ENCODE measurements at places on chromosomes 11 and 22. TPM values are rescaled to one million over a fixed set of nuclear protein-coding genes. Genes with fewer than 3 reads are reported as not detected.

CFAP300 gene
- 2.2 TPM for total RNA-seq

DRICH1 gene
- not detected for total RNA-seq

NLRX1 gene
- total RNA-seq: 7.0 TPM

FXYD6 gene
- 41.9 TPM for total RNA-seq

GGTLC2 gene
- not detected for total RNA-seq

SOX6 gene
- total RNA-seq: 5.8 TPM

SEPTIN3 gene
- total RNA-seq: not detected

DNA sequence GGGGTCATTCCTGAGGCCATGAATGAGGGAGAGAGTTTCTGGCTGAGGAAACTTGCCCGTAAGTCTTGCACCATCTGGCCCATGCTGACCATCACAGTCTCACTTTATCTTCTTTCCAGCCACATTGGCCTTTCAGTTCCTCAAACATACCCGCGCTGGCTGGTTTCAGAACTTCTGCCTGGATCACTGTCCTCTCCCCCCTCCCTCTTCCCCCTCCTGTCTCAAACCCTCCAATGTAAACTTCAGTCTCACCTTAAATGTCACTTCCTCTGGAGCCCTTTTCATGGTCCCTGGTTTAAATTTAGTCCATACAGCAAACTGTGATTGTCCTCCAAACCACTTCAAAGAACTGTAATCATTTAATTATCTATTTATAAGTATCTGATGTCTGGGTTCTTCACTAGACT, 3.7 kb upstream of the TMEM109 start:
- no peak overlapping the region for H3K4me3 ChIP-seq
- peak overlapping the region; percentile 52 for H3K27ac ChIP-seq
- no peaks in the 10 kb centered on the region for H3K27me3 ChIP-seq
- H3K36me3 ChIP-seq: no peaks in the 10 kb centered on the region

DNA sequence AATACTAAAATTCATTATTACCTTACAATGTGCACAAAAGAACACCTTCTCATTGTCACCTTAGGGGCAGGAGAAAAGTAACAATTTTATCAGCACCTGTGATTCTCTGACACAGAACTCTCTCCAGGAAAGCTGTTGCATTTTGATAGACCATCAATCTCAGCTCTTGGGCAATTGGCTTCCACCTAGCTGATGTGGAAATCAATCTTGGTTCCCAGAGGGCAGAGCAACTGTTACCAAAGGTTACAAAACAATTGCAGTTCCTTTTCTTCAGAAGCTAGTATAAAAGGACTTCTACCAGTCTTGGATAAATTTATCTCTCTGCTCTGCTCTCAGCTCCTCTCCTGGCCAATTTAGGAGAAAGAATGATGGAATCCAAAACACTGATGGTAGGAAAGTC, 157.8 kb upstream of the DDI1 start:
- H3K27ac ChIP-seq: no peak overlapping the region
- H3K27me3 ChIP-seq: no peaks in the 10 kb centered on the region
- no peaks in the 10 kb centered on the region for H3K36me3 ChIP-seq

- H3K36me3 ChIP-seq: no peaks in the 10 kb centered on the region
- no peak for DNase-seq
- no peak within 1 kb of the TSS for H3K4me3 ChIP-seq
These were observed at the start of gene SCGB2A2 for GRCh38 chr11:62269654-62270278. Gene SCGB2A2, plus strand, starts transcription at chr11:62270158. Its CDS starts 59 bp downstream, at chr11:62270217.

DNA sequence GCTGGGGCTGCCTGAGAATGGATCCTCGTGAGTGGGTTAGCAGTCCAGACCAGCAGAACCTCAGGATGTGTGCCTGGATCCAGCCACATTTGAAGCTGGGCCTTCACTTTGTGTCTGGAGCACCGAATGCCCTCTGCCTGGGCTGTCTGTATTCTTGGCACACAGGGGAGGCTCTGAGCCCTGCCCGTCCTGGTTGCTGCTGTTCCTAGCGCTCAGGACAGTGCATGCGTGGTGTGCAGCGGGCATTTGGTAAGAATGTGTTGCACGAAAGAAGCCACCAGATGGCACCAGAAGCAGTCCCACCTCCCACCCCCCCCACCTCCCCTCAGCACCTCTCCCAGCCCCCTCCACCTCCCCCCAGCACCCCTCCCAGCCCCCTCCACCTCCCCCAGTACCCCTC, 4.1 kb upstream of the MAPK11 start:
- H3K27ac ChIP-seq: peak overlapping the region; percentile 16
- H3K4me1 ChIP-seq: peaks cover 57% of the 10 kb centered on the region
- DNase-seq: peak; percentile 66
- peaks cover 34% of the 10 kb centered on the region for H3K27me3 ChIP-seq
- no peak overlapping the region for H3K4me3 ChIP-seq
- H3K36me3 ChIP-seq: peaks cover 46% of the 10 kb centered on the region

DNA sequence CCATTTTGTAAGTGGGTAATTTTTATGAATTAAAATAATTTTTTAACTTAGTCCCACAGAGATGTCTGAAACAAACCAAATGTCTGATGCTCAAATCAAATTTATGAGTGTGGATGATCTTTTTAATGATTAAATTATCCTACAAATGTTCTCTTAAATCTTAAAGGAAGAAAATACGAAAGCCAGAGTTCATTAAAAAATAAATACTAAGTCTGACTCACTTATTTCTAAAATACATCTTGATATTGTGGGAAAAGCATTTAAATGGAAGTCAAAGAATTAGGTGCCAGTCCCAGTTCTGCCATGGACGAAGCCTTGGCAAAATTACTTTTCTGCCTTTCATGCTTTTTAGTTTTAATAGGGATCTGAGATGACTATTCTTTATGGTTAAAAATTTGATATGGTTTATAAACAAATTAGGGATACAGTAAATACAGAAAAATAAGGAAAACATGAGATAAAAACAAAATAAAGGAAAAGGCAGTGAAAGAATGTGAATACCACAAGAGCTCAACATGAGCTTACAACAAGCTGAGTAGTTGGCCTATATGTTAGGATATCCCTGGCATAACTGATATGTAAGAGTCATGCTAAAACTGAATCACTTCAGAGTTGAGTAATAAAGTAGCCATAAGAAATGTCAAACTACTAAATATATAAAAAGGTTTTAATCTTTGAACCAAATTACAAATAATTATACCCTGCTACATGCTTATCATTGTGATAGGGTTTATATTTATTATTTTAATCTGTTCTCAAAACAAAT, 9.2 kb downstream of the CCDC34 start:
- no peaks in the 10 kb centered on the region for H3K36me3 ChIP-seq
- H3K27ac ChIP-seq: no peak overlapping the region
- no peaks in the 10 kb centered on the region for H3K27me3 ChIP-seq

DNA sequence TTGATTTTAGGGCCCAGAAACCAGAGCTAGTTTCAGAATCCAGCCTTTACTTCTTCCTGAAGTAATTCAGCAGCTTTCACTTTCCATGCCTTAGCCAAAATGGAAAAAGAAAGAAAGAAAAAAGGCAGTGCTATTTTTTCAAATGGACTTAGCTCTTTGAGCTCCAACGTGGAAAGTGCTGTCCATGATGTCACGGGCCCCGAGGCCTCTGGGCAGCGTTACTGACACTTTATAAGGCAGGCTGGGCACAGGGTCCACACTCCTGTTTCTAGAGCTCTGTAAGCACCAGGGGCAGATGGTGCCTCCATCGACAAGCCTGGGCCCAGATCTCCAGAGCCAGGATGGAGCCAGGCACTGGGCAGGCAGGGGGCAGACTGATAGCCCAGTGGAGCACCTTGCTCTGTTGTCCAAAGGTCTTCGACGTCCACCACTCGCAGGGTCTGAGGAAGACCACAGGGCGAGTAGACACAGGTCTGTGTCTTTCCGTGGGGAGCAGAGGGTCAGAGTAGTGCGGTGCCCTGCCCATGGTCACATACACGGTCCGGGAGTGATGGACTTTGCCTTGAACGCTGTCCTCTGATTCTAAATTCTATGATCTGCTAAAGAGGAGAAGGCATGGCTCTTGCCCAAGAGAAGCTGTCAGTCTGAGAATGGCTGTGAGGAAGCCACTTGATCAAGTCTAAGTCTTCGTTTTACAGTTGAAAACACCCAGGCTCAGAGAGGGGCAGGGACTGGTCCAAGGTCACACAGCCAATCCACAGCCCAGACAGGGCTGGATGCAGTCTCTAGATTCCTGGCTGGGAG, 22.0 kb upstream of the WNT11 start:
- H3K4me1 ChIP-seq: no peaks in the 10 kb centered on the region
- H3K36me3 ChIP-seq: no peaks in the 10 kb centered on the region
- H3K4me3 ChIP-seq: no peak overlapping the region
- H3K27ac ChIP-seq: no peak overlapping the region

- H3K4me1 ChIP-seq: peaks cover 42% of the 10 kb centered on the region
- no peak within 1 kb of the TSS for H3K27ac ChIP-seq
- no peak within 1 kb of the TSS for H3K4me3 ChIP-seq
These were observed at the start of gene CDHR5 for GRCh38 chr11:624705-625635. Gene CDHR5, minus strand, starts transcription at chr11:624955. Its CDS starts 53 bp downstream, at chr11:624902.

- no peak overlapping the region for H3K4me3 ChIP-seq
- H3K4me1 ChIP-seq: no peaks in the 10 kb centered on the region
- no peak overlapping the region for H3K27ac ChIP-seq
- DNase-seq: no peak
- H3K27me3 ChIP-seq: no peaks in the 10 kb centered on the region
- no peaks in the 10 kb centered on the region for H3K36me3 ChIP-seq
These were observed 13.2 kb upstream of the SMIM35 start for GRCh38 chr11:118099838-118100556.

DNA sequence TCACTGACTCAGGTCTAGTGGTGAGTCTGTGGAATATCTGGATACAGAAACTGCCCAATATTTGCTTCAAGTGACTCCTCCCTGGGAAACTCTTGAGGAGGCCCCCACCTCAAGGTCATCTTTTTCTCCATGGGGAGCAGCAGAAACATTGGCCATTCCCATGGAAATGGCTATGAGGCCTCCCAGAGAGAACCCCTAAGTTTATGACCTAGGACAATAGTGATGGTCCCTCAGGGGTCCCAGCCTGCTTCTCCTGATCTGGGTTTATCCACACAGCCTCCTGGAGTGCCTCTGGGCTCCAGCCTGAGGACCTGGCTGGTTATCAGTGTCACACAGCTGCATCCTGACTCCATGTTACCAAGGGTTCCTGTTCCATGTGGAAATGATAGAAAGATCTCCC, 131.2 kb downstream of the ZNF280B start:
- H3K27me3 ChIP-seq: no peaks in the 10 kb centered on the region
- H3K4me3 ChIP-seq: no peak overlapping the region
- DNase-seq: no peak

GRCh38 chr11:127055236-127055635, 54.7 kb upstream of the KIRREL3 start:
- no peak overlapping the region for H3K27ac ChIP-seq
- no peaks in the 10 kb centered on the region for H3K36me3 ChIP-seq
- H3K4me1 ChIP-seq: no peaks in the 10 kb centered on the region
- no peaks in the 10 kb centered on the region for H3K27me3 ChIP-seq
- no peak for DNase-seq

- no peaks in the 10 kb centered on the region for H3K4me1 ChIP-seq
- H3K4me3 ChIP-seq: no peak overlapping the region
- DNase-seq: no peak
- H3K27me3 ChIP-seq: no peaks in the 10 kb centered on the region
- H3K27ac ChIP-seq: no peak overlapping the region
These were observed 47.6 kb upstream of the VPREB1 start for GRCh38 chr22:22196833-22197477.

DNA sequence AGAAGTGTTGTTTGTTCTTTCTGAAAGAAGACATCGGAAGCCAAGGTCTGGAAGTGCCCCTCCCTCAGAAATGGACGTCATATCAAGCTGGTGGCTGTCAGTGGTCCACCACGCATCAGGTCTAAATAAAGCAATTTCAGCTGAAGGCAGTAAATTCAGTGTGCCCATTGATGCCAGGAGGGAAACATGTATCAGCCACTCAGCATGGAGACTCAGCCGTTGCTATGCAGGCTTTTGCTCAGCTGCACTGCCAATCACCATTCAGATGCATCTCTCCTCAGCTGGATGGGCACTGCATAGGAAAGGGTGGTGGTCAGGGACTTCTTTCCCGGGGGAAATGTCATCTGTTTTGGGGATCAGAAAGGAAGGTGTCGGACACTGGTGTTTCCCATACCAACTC, 878.2 kb downstream of the NTM start:
- H3K27ac ChIP-seq: no peak overlapping the region
- H3K4me3 ChIP-seq: no peak overlapping the region
- DNase-seq: no peak

GRCh38 chr11:128593281-128593680, 5.9 kb upstream of the ETS1 start:
- H3K4me1 ChIP-seq: no peaks in the 10 kb centered on the region
- no peak overlapping the region for H3K27ac ChIP-seq
- no peaks in the 10 kb centered on the region for H3K27me3 ChIP-seq
- no peaks in the 10 kb centered on the region for H3K36me3 ChIP-seq

All from stomach (tissue), 19 donors.